ENCODE measurements at places on chromosomes 6 and 20.

- no peak for DNase-seq
Measured at GRCh38 chr6:116019428-116019827, 41.3 kb downstream of the FRK start.

GRCh38 chr6:134041093-134041492 is 11.3 kb downstream of the SLC2A12 start:
- no peak for DNase-seq

DNA sequence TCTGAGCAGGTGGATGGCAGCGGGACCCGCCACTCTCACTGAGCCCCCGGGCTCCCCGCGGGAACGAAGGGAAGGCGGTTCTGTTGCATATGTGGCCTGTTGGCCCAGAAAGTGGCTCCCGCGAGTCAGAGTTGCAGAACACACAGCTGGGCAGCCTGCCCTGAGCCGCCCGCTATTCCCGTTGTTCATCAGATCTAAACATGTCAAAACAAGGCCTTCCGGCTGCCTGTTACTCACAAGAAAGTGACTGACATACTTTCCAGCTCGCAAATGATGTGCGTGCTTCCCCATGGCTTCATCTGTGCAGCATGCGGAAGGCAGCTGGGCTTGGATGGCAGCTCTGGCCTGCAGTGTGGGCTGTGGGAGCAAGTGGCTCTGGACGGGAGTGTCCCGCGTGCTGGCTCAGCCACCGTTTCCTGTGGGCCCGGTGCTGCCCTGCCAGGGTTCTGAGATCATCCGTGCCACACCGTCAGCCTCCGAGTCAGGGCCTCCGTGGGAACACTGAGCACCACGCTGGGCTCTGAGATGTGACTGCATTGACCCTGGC is 227.3 kb downstream of the ERMARD start:
- DNase-seq: no peak

DNA sequence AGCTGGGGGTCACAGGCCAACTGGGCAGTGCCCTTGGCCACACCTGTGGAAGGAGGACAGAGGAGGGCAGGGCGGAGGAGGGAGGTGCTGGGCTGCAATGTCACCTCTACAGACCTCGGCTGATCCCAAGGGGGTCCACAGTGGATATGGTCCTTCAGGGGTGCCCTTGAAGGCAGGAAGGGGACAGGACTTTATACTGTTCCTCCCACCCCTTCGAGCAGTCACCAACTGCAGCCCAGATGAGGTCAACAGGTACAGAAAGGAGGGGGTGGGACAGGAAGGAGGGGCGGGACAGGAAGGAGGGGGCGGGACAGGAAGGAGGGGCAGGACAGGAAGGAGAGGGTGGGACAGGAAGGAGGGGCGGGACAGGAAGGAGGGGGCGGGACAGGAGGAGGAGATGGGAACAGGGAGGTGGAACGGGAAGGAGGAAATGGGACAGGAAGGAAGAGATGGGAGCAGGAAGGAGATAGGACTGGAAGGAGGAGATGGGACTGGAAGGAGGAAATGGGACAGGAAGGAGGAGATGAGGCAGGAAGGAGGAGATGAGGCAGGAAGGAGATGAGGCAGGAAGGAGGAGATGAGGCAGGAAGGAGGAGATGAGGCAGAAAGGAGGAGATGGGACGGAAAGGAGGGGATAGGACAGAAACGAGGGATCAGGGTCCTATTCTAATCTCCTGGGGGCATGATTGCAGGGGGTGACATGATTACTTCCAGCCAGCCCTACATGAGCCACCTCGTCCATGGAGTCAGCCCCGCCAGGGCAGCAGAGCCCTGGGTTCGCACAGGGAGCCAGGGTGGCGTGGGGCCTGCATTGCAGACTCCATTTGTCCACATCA is 19.4 kb upstream of the MRGBP start:
- peak; percentile 55 for DNase-seq

DNA sequence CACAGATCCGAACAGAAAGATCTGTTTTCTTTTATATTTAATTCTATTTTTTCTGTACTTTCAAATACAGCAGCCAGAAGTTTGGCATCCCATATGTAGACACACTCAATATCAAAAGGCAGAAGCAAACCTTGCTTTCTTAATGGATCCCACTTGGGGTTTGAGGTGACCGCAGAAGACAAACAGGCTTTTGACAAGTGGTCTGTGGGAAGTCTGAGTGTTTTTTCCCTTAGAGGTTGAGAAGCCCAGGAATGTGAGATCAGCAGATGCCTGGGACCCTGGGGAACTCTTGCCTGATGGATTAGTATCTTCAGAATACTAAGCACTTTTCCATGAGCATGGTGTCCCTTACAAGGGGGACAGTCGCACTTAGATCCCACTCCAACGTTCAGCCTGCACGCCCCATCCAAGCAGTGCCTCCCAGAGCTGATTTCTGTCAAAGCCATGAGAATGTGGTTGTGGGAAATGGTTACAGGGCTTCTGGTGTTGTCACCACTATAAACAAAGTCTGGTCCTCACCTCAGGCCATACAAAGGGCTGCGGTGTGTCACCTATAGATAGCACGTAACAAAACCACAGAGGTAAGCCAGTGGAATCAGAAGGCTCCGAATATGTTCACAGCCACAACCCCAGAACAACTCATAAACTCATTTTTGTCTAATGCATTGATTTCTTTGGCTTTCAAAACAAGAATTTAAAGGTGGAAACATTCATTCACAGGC is 12.7 kb downstream of the IL17F start:
- no peak for DNase-seq

DNA sequence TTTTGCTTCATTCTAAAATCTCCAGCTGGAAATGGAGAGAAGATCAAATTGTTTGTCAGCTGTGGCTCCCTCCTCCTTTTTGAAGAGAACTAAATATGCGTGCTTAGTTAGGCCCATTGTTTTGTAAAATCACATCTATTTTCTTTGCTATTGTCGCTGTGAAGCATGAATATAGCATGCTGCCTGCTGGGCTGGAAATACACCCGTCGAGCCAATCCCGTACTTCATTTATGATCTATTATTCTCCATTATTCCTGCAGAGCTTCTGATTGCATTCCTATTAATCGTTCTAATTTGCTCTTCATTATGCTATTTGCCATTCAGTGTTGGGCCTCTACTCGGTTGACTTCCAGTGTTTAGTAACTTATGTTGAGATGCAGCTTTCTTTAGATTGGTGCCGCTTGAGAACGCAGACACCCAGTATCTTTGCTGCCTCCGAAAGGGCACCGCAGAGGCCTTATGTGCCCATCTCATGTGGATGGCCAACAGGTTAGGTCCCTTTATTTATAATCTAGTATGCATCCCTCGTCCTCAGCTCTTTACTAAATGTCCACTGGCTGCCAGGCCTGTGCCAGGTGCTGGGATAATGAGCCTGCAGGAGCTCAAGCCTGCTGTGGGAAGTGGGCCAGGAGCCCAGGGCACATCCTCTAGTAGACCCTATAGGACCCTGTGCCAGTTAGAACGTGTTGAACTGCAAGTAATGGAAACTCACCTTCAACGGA is 45.6 kb downstream of the FAM50B start:
- no peak for DNase-seq

GRCh38 chr6:15490242-15491100 is 172.4 kb downstream of the DTNBP1 start:
- no peak for DNase-seq

- DNase-seq: no peak
Measured at GRCh38 chr6:35402136-35402855, 49.8 kb upstream of the FANCE start.

Data from stimulated activated CD4-positive, alpha-beta T cell treated with anti-CD3 and anti-CD28 coated beads, Interleukin-4, amount 100 ng/mL, for 48 hours (primary cell).